ENCODE measurements at places on chromosomes 2 and 18.

DNA sequence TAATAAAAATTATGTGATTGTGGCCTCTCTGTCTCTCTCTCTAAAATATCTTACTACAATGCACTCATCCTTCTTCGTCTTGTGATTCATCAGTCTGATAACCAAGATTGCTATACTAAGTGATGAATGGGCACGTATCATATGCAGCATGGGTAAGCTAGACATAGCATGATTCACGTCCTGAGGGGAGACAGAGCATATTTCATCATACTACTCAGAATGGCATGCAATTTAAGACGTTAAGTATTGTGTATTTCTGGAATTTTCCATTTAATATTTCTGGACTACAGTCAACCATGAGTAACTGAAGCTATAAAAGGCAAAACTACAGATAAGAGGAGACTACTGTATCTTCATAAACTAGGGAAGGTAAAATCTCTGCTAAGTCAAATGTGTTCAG, 97.0 kb upstream of the CD226 start:
- DNase-seq = no peak

DNA sequence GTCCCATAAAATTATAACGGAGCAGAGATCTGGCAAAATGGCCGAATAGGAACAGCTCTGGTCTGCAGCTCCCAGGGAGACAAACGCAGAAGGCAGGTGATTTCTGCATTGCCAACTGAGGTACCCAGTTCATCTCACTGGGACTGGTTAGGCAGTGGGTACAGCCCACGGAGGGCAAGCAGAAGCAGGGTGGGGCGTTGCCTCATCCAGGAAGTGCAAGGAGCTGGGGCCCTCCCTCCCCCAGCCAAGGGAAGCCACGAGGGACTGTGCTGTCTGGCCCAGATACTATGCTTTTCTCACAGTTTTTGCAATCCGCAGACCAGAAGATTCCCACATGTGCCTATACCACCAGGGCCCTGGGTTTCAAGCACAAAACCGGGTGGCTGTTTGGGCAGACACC, 22.8 kb downstream of the ICA1L start:
- no peak for DNase-seq

- DNase-seq = no peak
These were observed 373.0 kb downstream of the CDH2 start for GRCh38 chr18:27803957-27804356.

- no peak for DNase-seq
These were observed 218.0 kb downstream of the LOXHD1 start for GRCh38 chr18:46439037-46439436.

- DNase-seq = no peak
These were observed 52.5 kb downstream of the USP40 start for GRCh38 chr2:233513953-233514655.

DNA sequence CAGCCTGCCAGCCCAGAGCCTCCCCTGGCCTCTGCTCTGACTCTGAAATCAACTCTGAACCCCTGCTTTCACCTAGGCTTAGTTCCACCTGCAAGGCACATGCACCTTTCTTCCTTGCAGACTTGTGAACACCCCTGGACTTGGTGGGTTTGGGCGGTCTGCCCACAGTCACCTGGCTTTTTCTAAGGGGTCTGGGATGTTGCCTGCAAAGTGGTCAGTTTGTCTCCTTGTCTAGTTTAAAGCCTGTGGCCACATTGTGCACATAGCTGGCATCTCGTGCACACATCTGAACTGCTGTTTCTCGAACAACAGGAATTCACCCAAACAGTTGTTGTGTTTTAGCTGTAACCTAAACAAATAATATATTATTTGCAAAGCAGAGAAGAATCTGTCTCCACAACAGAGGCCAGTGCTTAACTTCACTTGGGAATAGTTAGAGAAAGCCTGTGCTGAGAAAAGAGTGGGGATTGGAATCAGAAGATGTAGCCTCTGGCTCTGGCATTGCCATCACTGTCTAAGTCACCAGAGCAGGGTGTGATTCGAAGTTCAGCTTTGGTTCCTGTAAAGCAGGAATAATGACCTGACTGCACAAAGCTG, 108.5 kb downstream of the TMEM18 start:
- DNase-seq = no peak

DNA sequence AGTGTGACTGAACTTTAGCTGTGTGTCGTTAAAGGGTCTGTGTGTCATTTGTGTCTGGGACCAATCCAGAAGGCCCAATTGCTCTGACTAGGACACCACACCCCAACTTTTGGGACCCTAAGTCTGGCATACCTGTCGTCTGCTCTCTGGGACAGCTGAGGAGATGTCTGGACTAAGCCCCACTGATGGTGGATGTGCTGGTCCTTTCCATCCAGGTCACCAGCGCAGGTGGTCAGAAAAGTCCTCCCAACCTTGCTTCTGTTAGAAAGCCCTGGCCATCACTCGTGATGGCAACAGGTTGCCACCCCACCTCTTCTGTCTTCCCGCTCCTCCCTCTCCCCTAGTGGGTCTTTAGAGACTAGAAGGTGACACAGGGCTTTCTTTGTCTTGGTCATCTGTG, 37.6 kb upstream of the TWIST2 start:
- no peak for DNase-seq

- DNase-seq = no peak
These were observed 253.1 kb upstream of the ZNF521 start for GRCh38 chr18:25604894-25605597.

DNA sequence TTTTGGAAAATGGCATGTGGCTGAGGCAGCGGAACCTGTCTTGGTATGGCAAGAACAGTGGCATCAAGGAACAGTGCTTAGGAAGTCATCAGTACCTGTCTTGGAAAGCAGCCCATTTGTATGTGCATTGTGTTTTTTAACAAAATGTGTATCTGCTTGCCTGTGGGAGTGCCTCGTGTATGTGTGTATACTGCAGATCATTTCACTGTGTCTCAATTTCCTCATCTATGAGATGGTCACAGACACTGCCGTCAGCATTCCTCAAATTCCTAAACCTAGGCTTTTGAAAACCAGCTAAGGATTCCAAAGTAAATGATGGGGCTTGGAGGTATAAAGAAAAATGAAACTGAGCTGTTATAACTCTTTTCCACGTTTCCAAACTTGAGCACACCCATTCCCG, 441.3 kb downstream of the RND3 start:
- no peak for DNase-seq

GRCh38 chr18:79628416-79629248, 51.0 kb upstream of the CTDP1 start:
- DNase-seq = no peak

DNA sequence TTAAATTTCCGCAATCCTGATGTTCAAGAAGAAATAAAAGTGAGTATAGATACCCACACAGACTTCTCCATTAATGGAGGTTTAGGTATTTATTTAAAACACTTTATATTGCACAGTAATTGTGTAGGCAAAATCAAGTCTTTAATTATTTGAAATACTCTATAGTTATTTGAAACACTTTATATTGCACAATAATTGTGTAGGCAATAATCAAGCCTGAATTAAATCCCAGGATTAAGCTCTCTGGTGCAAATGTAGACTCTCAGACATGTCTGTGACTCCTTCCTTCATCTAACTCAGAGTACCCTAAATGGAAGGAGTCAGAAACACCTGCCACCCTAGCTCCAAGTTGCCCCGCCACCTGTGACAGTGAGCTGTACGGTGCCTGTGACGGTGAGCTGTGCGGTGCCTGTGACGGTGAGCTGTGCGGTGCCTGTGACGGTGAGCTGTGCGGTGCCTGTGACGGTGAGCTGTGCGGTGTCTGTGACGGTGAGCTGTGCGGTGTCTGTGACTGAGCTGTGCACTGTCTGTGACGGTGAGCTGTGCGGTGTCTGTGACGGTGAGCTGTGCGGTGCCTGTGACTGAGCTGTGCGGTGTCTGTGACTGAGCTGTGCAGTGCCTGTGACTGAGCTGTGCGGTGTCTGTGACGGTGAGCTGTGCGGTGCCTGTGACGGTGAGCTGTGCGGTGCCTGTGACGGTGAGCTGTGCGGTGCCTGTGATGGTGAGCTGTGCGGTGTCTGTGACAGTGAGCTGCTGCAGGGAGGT, 11.0 kb downstream of the SLC3A1 start:
- no peak for DNase-seq

GRCh38 chr2:55567298-55567697, 47.8 kb downstream of the CFAP36 start:
- DNase-seq = no peak

- peak; percentile 73 for DNase-seq
These were observed 1256.2 kb upstream of the CRIM1 start for GRCh38 chr2:35099342-35099741.

GRCh38 chr18:56445422-56445821, 193.0 kb downstream of the TXNL1 start:
- no peak for DNase-seq

GRCh38 chr18:56495884-56496283, 142.5 kb downstream of the TXNL1 start:
- DNase-seq = no peak

GRCh38 chr2:10584843-10585475, 104.8 kb downstream of the NOL10 start:
- DNase-seq = no peak

GRCh38 chr2:65465124-65465523, 32.7 kb upstream of the SPRED2 start:
- no peak for DNase-seq

- no peak for DNase-seq
These were observed 658.2 kb upstream of the SALL3 start for GRCh38 chr18:78321402-78321801.

GRCh38 chr2:235032466-235032865, 80.6 kb downstream of the SH3BP4 start:
- no peak for DNase-seq

GRCh38 chr2:62321380-62322289, 125.7 kb downstream of the B3GNT2 start:
- no peak for DNase-seq

GRCh38 chr2:37318401-37318800, 6.2 kb downstream of the PRKD3 start:
- DNase-seq = no peak

GRCh38 chr2:51420511-51420910, 388.6 kb upstream of the NRXN1 start:
- no peak for DNase-seq

GRCh38 chr18:35409911-35410310, 32.8 kb upstream of the ZNF396 start:
- DNase-seq = no peak

DNA sequence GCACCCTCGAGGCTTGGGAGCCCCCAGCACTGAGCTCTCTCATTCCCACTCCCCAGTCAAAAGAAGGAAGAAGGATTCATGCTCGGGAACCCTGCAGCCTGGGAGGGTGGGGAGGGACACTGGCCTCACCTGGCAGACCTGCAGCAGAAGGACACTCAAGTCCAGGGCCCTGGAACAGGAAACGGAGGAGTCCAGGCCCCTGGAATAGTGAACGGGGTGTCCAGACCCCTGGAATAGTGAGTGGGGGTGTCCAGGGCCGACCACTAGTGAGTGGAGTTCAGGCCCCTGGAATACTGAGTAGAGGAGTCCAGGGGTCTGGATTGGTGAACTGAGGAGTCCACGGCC, 292.5 kb downstream of the NDUFA10 start:
- DNase-seq = no peak

GRCh38 chr18:75201282-75202270, 7.4 kb downstream of the PTGR3 start:
- DNase-seq = no peak

DNA sequence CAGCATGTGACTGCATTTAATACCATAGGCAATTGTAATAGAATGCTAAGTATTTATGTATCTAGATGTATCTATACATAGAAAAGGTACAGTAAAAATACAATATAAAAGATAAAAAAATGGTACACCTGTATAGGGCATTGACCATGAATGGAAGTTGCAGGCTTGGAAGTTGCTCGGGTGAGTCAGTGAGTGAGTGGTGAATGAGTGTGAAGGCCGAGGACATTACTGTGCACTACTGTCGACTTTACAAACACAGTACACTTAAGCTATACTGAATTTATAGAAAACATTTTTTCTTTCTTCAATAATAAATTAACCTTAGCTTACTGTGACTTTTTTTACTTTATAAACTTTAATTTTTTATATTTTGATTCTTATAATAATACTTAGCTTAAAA, 8.9 kb downstream of the DIS3L2 start:
- no peak for DNase-seq

DNA sequence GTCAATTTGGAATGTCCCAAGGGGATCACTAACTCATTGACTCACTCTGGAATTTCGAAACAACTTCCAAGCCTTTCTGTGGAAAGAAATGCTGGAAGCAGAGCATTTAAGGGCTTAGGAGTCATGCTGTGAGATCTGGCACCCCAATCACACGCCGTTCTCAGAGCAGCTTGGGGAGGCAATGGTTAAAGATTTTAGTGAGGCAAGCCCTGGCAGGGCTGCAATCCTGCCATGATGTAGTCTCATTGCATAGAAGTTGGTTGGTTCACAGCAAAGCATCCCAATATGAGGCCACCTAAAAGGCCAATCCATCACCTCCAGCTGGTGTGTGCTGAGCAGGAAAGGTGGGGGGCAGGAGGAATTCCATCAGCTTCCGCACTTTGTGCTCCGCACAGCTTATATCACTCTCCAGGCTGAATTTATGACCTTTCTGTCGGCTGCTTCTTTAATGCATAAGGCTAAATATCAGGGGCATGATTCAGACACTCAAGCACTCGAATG, 1043.9 kb upstream of the POU3F3 start:
- no peak for DNase-seq

DNA sequence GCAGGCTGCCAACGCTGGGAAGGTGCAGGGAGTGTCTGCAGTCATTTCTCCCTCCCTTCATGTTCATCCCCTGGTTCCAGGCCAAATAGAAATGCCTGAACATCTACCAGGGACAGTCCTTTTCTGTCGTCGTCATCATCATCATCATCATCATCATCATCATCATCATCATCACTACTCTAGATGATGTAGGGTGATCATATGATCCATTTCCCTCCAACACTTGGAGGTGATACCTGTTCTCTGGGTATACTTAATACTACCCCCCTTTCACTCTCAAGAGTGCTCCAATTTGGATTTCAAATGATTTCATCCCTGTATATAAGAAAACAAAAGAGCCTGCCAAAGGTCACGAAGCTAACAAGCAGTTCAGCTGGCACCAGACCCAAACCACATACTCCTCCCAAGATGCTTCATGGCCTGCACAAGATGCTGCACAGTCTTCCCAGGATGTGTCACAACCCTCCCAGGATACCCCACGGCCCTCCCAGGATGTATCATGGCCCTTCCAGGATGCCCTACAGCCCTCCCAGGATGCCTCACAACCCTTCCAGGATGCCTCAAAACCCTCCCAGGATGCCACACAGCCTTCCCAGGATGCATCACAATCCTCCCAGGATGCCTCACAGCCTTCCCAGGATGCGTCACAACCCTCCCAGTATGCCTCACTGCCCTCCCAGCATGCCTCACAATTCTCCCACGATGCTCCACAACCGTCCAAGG, 257.9 kb downstream of the DYSF start:
- DNase-seq = no peak

DNA sequence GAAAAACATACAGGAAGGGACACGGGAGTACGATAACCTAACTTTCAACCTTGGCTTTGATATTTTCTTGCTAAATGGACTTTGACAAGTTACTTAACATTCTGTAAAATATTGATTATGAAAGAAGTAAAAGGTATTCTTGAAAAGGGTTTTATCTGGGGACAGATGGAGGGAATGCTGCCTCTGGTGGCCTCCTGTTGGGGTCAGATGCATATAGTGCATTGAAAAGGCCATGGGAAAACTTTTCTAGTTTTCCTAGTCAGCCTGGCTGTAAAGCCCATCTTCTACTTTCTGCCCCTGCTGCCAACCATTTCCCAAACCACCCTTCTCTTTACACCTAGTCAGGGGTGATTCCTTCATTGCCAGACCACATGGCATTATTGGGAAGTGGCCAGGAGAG, 22.2 kb upstream of the MSTN start:
- DNase-seq = no peak
